AG08395 (cell line): ENCODE measurements at places on chromosomes 6 and 20.
A peak's percentile ranks its signal among the peaks of the same experiment; 100 is the strongest.

- DNase-seq: peak; percentile 80
These were observed at the start of gene CGAS for GRCh38 chr6:73452107-73452461. TSS of gene CGAS (minus strand) at chr6:73452297. CDS start at chr6:73452181, 116 bp downstream.

DNA sequence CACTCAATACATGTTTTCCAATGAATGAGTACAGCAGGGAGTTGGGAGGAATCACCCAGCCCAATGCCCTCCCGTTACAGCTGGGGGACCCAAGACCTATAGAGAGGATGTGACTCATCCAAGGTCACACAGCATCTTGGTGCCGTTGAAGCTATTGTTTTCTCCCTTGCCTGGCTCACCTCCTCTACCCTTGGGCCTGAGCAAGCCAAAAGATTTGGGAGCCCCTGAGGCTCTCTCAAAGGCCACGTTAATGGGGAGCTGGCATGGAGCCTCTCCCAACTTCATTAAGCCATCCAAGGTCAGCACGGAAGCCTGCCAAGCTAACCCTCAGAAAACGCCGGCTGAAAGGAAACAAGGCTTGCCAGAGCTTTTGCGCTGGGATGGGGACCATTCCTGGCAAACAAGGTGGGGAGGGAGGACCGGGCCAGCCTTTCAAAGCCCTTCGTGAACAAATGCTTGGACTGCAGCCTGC, 30.4 kb downstream of the KCNB1 start:
- no peak for DNase-seq

DNA sequence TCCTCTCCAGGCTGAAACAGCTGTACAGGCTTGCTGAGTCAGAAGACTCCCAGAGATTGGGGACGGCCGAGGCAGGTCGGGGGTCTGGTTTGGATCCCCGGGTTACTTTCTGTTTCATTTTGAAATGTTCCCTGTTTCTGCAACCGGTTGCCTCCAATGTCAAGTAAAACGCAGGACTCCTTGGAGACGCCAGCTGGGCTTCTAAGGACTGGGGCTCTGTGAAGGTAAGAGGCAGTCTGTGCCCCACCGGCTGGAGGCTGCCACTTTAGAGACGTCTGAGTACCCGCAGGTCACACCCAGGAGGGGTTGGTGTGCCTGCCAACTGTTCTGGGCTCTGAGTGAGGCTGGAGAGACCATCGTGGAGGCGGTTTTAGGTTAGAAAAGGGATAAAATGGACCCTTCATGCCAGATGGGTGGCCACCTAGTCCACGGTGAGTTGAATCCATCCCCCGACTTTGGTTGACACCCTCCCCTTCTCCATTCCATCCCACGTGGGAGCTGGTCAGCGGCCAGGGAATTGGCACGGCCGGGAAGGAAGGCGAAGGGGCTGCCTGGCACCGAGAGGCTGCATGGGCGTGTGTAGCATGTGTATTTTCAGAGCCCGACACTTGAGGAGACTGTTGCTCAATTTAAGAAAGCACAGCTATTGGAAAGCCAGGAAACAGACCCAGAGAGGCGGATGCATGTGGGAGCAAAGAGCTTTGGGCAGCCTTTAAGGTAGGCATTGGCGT, 240.9 kb downstream of the PHACTR1 start:
- DNase-seq: peak; percentile 60

GRCh38 chr6:26173836-26174145, 86.6 kb downstream of the HFE start:
- DNase-seq: no peak

GRCh38 chr6:170211404-170212025, 79.4 kb downstream of the DLL1 start:
- DNase-seq: no peak

DNA sequence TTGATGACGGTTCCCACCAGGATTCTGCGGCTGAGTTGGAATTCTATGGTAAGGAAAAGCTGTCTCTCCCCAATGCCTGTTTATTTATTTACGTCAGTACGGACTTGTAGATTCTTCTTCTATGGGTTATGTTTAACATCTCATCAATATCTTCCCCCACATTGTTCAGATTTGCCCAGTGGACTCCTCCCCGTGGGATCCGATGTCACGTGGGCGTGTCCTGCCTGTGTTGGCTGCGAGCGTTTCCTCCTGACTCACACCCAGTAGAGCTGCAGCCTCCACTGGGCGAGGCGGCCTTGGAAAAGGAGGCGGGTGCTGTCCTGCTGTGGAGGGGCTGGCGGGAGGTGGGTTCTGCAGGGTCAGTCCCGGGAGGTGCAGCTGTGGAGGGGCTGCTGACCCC, 46.8 kb upstream of the SLCO4A1 start:
- DNase-seq: peak; percentile 83

GRCh38 chr20:62318400-62319345, 15.9 kb downstream of the ADRM1 start:
- DNase-seq: no peak

DNA sequence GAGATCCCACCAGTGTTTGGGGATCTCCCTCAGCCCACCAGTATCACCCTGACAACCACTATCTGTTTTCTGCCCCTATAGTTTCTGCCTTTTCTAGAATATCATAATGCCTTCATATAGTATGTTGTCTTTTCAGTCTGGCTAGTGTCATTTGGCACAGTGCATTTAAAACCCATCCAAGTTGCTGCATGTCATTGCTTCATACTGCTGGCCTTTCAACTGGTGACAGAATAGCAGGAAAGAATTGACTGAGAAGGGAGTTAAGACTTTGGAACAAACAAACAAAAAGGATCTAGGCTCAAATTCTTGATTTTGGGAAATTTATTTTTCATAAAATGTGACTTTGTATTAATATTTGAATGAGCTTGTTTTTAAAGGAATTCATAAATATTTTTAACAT, 4.5 kb downstream of the LMBRD1 start:
- no peak for DNase-seq

GRCh38 chr6:157586476-157587126, 205.6 kb downstream of the ZDHHC14 start:
- DNase-seq: no peak
